ENCODE measurements at places on chromosomes 11 and 22.

GRCh38 chr22:19921544-19922081 is 20.0 kb upstream of the COMT start:
- no peak for DNase-seq

DNA sequence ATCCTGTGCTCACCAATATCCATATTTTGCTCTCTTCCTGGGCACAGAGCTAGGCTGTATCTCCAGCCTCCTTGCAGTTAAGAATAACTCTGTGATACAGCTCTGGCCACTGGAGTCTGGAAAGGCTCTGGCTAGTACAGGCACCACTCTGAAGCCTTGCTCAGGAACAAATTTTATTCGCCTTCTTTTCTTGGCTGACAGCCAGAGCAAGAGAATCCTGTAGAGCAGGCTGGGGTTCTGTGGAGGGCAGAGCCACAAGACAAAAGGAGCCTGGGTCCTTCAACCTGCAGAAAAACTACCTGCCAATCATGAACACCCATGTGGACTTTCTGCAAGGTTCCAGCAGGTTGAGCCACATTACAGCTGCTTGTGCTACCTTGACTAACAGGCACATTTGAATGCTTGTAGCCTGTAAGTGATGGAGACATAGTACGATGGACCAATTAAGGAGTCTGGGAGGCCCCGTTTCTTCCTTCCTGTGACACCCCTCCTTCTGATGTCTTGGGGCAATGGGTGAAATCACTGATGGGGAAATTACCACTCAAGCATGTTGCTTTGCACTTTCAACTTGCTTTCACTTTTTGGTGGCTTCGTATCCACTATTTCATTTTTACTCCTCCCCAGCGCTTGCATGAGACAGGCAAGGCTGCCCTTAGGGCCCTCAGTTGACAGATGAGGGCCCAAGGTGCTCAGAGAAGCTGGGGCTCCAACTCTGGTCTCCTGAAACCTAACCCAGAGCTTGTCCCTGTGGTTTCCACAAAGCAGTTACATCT is 267.2 kb upstream of the SYN3 start:
- no peak for DNase-seq

DNA sequence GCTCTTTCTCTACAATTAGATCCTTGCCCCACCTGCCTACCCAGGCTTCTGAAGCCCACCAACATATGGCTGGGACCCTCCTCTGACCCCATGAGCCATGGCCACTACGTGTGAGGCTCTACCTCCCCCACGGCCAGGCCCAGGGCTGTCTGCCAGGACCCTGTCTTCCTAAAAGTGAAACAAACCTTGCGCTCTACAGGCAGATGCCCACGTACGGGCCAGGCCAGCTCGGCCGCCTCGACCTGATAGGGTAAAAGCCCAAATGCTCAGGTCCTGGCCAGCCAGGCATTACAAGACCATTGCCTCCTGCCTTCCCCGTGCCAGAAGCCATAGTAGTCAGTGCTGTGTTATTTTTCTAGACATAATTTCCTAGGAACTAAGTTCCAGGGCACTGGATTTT is 1496.4 kb downstream of the BRD1 start:
- no peak for DNase-seq

GRCh38 chr22:36611241-36611976 is 82.4 kb upstream of the EIF3D start:
- no peak for DNase-seq

- DNase-seq, result no peak
Observed at GRCh38 chr22:45916515-45916914, 60.4 kb downstream of the WNT7B start.

Measured in pons (tissue), 1 donor.